ENCODE measurements at places on chromosomes 5 and 9.

GRCh38 chr5:73862796-73863195, 236.8 kb downstream of the ARHGEF28 start:
- no peak for DNase-seq
- no peak overlapping the region for H3K27ac ChIP-seq
- no peaks in the 10 kb centered on the region for H3K27me3 ChIP-seq
- no peaks in the 10 kb centered on the region for H3K36me3 ChIP-seq
- no peaks in the 10 kb centered on the region for H3K4me1 ChIP-seq

DNA sequence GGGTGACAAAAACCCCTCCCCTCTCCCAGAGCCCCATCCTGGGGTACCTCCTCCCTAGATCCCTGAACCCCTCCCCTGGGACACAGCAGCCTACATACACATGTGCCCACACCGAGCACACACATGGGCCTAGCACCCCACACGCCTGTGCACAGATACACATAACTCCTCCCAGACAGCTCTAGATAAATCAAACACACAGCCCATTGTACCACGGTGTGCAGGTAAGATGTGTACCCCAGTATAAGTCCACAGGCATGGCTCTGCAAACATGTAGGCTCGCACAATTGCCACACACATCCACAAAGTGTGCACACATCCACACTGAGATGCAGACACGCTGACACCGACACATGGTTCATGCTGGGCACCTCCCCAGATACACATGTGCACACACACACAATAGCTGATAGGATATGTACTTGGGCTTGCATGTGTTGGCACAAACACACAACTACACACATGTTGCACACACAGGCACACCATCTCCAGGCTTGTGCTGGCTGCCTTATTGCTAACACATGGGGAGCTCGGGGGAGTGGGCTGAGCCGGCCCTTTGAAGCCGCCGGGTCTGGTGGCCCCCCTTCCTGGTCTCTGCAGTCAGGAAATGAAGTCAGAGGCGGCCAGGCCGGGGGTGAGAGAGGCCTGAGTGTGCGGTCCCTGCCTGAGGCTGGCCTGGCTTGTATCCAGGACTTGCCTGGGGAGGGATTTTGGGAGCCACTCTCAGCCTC, 30.2 kb downstream of the GOLGA2 start:
- no peaks in the 10 kb centered on the region for H3K27me3 ChIP-seq
- no peak for DNase-seq
- H3K36me3 ChIP-seq, result no peaks in the 10 kb centered on the region
- H3K4me3 ChIP-seq, result no peak overlapping the region
- H3K27ac ChIP-seq, result peak overlapping the region; percentile 24
- peaks cover 12% of the 10 kb centered on the region for H3K4me1 ChIP-seq

GRCh38 chr9:96130970-96131369, 171.0 kb downstream of the HSD17B3 start:
- H3K4me1 ChIP-seq, result peaks cover 2% of the 10 kb centered on the region
- no peak overlapping the region for H3K27ac ChIP-seq
- no peak overlapping the region for H3K4me3 ChIP-seq
- H3K27me3 ChIP-seq, result peaks cover 16% of the 10 kb centered on the region
- no peaks in the 10 kb centered on the region for H3K36me3 ChIP-seq
- DNase-seq, result no peak

DNA sequence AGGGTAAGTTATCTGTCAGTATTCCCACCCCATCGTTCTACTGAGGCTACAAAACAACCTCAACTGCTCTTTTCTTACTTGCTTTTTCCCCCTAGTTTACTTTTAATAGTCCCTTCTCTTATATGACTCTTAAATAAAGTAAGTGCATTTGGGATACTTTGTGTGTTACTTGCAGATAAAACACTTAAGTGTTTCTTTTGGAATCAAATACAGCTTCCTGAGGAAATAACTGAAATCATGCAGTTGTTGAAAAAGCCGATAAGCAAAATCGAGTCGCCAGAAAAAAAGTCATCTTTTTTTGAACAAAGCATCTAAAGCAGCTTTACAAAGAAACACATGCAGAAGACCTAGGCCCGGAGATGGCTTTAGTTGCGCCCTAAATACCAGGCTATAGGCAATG, 53.5 kb upstream of the EPB41L4A start:
- no peak for DNase-seq
- H3K27ac ChIP-seq, result no peak overlapping the region
- no peaks in the 10 kb centered on the region for H3K36me3 ChIP-seq
- H3K4me3 ChIP-seq, result no peak overlapping the region
- H3K27me3 ChIP-seq, result no peaks in the 10 kb centered on the region

- no peaks in the 10 kb centered on the region for H3K36me3 ChIP-seq
- no peak overlapping the region for H3K27ac ChIP-seq
- H3K27me3 ChIP-seq, result no peaks in the 10 kb centered on the region
- peak; percentile 97 for DNase-seq
- H3K4me3 ChIP-seq, result no peak overlapping the region
- H3K4me1 ChIP-seq, result peaks cover 14% of the 10 kb centered on the region
Measured at GRCh38 chr9:35651956-35652828, 1.5 kb upstream of the SIT1 start.

- no peak overlapping the region for H3K27ac ChIP-seq
- H3K36me3 ChIP-seq, result no peaks in the 10 kb centered on the region
- H3K27me3 ChIP-seq, result no peaks in the 10 kb centered on the region
- no peak overlapping the region for H3K4me3 ChIP-seq
- peak; percentile 7 for DNase-seq
- H3K4me1 ChIP-seq, result no peaks in the 10 kb centered on the region
Measured at GRCh38 chr9:28782630-28783029, 1209.3 kb upstream of the C9orf72 start.

GRCh38 chr5:67243349-67243748, 46.8 kb upstream of the CD180 start:
- no peaks in the 10 kb centered on the region for H3K36me3 ChIP-seq
- no peak overlapping the region for H3K4me3 ChIP-seq
- H3K27ac ChIP-seq, result no peak overlapping the region
- no peaks in the 10 kb centered on the region for H3K27me3 ChIP-seq

Data from trophoblast cell (in vitro differentiated cells and primary cell).